HCT116 (cell line): ENCODE measurements at places on chromosomes 12 and 14.

- DNase-seq: no peak
Measured at GRCh38 chr12:91492648-91493047, 310.0 kb upstream of the DCN start.

- no peak for DNase-seq
Measured at GRCh38 chr14:76946753-76947077, 81.8 kb downstream of the IRF2BPL start.

- peak; percentile 29 for DNase-seq
Measured at GRCh38 chr14:94143239-94143638, 13.8 kb upstream of the IFI27L2 start.

DNA sequence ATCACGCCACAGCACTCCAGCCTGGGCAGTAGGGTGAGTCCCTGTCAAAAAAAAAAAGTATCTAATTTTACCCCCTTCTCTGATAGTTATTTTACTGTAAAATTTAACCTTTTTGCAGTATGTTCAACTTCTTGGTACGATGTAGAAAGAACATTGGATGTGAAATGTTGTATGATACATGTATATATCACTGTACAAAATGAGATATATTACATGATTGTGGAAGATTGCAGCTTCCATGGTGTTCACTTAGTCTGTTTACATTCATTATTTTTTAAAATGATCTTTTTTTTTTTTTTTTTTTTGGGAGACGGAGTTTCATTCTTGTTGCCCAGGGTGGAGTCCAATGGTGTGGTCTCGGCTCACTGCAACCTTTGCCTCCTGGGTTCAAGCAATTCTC is 9.0 kb downstream of the SP1 start:
- DNase-seq: no peak

- DNase-seq: no peak
Measured at GRCh38 chr12:29741342-29742241, 42.1 kb downstream of the TMTC1 start.

GRCh38 chr12:38666425-38666824 is 239.0 kb downstream of the CPNE8 start:
- DNase-seq: no peak

- DNase-seq: peak; percentile 83
Measured at GRCh38 chr14:61178226-61179060, 102.7 kb downstream of the TMEM30B start.

- no peak for DNase-seq
Measured at GRCh38 chr12:7542813-7543212, 39.2 kb upstream of the CD163 start.

DNA sequence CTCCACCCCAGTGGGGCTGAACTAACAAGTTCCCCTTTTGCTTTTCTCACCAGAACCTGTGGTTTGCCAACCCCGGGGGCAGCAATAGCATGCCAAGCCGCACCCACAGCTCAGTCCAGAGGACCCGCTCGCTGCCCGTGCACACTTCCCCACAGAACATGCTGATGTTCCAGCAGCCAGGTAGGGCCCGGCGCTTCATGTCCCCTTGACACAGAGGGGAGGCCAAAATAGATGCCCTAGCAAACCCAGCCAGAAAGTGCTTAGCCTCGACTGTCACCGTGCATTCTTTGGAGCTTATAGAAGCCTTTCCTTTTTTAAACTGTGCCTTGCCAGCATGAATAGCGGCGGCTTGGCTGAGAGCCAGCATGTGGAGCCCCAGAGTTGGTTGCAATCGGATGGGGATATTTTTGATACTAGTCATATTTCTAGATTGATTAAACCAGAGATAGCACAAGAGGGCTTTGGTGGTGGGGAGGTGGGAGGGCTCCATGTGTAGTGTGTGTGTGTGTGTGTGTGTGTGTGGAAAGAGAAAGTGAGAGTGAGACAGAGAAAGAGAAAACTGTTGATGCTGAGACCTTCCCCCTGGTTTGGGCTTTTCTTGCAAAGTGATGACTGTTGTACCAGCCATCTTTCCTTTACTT is 126.1 kb downstream of the GCH1 start:
- no peak for DNase-seq

DNA sequence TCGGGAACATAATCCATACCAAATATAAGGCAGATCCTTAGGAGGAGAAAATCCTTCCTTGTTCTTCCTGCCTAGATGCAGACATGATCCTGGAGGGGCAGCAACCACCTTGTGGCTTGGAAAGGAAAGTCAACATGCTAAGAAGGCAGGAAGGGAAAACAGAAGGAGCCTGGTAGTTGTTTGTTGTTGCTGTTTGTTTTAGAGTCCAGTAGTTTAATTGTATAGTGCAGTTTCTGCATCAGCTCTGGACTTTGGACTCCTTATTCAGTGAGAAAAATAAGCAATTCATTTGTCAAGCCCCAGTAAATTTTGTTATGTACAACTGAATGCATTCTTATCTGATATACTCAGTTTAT is 45.7 kb upstream of the APPL2 start:
- DNase-seq: no peak

DNA sequence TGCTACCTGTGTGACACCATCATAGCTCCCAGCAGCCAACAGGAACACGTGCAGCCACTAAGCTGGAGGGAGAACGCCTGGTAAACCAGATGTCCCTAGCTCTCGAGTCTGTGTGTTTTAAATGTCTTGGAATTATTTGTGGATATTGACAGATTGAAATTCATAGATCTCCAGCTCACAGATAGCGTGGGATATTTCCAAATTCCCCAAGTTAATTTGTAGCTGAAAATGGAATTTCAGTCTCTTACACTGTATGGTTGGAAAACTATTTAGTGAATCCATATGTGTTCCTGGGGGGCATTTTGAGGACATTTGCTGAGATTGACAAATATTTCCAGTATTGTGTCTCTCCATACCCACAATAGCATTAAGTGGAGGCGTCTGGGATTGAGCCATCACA is 618.6 kb upstream of the TMEM132C start:
- DNase-seq: no peak

DNA sequence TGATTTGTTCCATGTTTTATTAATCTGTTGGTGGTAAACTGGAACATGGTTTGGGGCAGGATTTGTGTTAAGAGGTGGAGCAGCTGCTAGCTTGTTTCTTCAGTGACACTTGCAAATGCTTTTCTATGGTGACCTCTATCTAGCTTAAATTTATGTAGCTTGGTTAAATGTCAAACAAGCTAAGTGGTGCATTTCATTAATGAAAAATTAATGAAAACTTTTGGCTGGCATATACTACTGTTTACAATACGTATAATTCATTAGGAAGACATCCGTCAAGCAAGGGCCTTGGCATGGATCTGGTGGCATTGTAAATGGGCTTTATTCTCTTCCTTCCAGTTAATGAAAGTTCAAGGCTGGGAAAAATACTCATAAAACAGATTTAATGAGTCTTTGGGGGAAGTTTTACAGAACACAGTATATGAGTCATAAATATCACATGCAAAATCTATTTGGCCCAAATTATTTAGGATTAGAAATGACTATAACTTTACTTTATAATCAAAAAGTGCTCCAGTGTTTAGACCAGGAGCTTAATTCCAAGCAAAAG is 807.7 kb upstream of the SEL1L start:
- no peak for DNase-seq

GRCh38 chr14:91416744-91417119 is 888 bp downstream of the CCDC88C start:
- no peak for DNase-seq

- no peak for DNase-seq
Measured at GRCh38 chr12:31989571-31990362, 30.6 kb downstream of the RESF1 start.

DNA sequence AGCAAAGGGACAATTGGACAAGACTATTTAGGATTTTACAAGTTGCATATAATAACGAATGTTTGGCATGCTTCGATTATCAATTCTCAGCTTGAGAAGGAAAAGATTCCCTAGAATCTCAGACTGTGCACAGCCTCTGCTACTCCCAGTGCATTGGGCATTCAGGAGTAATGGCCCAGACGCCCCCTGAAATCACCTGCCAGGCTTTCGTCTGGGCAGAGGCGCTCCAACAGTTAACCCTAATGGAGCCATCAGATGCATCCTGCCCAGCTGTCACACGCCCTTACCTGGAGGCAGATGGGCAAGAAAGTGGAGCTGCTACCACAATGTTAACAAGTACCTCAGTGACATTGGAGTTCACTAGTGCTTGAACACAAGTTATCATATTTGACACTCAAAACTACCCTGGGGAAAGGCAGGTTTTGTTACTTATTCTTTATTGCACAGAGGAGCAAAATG is 927 bp upstream of the LRP6 start:
- no peak for DNase-seq

GRCh38 chr14:68111097-68111852 is 291.7 kb downstream of the RAD51B start:
- DNase-seq: no peak

- DNase-seq: no peak
Measured at GRCh38 chr12:96029826-96030225, 5.6 kb downstream of the LTA4H start.

- no peak for DNase-seq
Measured at GRCh38 chr12:100877776-100878175, 83.2 kb downstream of the ANO4 start.

DNA sequence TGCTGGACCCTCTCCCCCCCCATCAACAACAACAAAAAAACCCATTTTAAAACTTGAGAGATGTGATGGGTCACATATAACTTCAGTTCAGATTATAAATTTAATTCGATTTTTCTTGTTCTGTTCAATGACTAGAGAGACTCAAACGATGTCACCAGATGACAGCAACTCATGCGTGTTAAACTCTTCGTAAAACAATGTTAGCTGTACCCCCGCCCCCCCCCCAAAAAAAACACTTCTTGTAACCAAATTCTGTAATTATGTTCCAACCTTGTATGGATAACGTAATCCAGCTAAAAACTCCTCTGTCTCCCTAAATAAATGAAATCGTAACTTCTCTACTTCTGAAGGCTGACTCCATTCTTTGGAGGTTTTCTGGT is 614 bp upstream of the NACA start:
- DNase-seq: no peak

DNA sequence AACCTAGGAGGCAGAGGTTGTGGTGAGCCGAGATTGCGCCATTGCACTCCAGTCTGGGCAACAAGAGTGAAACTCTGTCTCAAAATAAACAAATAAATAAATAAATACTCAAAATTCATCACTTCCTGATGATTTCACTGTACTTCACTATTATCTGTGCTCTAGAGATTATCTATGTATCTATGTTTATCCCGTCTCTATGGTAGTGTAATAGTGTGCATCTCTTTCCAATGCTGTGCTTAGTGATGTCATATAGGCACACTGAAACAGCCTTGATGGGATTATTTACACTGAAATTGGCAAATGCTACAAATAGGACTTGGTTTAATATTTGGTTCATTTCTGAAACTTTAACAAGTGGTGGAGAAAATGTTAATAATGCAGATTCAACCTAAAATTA is 6.5 kb downstream of the CAPS2 start:
- DNase-seq: no peak

DNA sequence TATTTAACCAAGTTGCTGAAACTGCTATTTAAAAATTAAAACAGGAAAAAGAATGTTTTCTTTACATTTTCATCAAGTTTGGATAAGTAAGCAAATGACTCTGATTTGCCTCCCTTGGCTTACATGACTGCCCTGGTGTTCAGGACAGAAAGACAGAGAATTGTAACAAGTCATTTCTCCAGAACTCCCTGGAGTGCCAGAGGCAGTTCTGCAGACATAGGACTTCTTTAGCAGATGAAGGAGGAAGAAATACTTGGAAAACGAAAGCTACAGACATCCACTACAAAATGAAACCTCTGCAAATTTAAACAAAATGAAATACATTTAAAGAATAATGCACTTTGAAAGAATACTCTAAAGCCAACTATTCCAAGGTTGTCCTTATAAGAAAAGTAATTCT is 253.9 kb downstream of the LRFN5 start:
- DNase-seq: no peak

DNA sequence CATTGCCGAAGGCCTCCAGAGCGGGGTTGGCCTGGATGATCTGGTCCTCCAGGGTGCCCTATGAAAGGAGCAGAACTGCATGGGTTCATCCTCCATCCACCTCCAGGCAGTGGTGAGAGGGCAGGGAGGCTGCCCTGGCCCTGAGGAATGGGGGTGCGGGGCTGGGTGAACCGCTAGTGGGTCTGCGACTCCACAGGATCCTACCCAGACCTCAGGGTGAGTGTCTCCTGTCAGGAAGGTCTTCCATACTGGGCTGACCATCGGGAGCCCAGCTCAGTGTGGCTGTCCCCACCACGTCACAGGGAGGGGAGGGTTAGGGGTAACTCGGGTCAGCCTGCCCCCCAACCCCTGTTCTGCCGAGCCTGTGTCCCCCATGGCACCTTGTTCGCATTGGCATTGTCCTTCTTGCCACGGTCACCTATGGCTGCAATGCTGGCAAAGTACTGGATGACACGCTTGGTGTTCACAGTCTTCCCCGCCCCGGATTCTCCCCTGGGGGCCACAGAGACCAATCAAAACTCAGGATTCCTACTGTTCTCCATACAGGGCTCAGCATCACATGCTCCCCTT is 3.7 kb downstream of the MYH6 start:
- no peak for DNase-seq

DNA sequence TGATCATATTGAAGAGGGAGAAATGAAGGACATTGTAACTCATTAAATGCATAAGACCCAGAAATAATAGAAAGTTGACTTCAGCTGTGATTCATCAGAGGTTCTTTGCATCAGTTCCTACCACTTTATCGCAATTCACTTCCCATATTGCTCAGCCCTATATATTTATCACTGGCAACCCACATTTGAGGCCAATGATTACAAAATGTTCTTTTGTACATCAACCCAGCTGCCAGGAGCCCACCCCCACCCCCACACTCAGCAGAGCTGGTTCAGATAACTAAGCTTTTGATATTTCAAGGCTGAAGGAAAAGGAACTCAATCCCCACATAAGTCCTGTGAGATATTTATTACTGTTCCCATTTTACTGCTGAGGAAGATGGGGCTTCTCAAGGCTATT is 51.2 kb upstream of the TMPO start:
- no peak for DNase-seq

DNA sequence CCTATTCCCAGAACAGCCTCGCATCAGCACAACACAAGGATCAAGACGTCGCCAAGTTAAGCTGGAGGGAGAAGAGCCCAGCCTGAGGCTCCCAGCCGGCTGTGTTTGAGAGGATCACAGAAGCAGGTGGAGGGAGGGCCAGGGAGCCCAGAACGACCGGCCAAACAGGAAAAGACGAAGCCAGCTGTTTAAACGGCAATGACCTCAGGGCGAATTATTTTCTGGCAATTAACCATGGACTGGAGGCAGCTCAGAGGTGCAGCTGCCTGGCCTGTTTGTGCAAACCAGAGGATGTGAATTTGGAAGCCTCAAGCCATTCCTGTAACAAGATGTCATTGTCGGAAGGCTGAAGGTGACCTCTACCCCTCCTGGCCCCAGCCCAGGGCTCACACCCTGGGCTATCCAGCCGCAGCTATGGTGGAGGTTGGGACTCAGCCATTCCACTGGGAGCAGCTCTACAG is 175.8 kb upstream of the PRMT8 start:
- no peak for DNase-seq

- no peak for DNase-seq
Measured at GRCh38 chr12:8057306-8057705, 8.9 kb downstream of the C3AR1 start.

GRCh38 chr12:45572114-45572513 is 157.4 kb upstream of the ARID2 start:
- no peak for DNase-seq

GRCh38 chr14:21191809-21192446 is 36.1 kb upstream of the OR5AU1 start:
- DNase-seq: peak; percentile 35
